Activated gamma-delta T cell treated with anti-CD3 and anti-CD28 coated beads, Interleukin-2, amount 50 U/mL, for 16 hours (primary cell): ENCODE measurements at places on chromosomes 12 and 14.

- no peak for DNase-seq
Measured at GRCh38 chr12:57765003-57765697, 1.7 kb downstream of the CYP27B1 start.

- no peak for DNase-seq
Measured at GRCh38 chr12:104567832-104568486, 111.2 kb downstream of the CHST11 start.

GRCh38 chr12:27555925-27556778, 32.1 kb downstream of the PPFIBP1 start:
- no peak for DNase-seq

DNA sequence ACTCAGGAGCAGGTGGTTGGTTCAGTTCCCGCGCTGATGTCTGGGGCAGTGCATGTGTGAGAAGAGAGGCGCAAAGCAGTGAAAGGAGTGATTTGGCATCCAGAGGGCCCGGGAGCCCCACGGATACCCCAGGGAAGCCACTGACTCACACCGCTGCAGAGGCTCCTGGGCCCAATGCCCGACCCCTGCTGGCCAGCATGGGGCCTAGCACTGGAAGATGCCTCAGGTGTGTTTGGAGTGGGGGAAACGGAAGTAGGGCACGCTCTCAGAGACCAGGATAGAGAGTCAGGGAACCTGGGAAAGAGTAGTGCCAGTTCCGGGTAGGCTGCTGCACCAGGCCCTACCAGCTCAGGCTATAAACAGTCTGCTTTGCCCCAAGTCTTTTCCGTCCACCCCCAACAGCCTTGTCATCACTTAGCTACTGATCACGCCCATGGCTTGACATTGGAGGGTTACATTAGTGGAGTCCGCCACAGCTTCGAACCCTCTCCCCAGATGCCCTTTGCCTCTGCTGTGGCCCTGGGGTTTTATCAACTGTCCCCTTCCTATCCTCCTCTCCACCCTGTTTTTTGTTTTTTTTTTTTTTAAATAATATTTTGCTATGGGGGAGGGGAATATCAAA, 9.5 kb upstream of the CSAD start:
- no peak for DNase-seq

GRCh38 chr12:55830601-55831446, 1.4 kb upstream of the DNAJC14 start:
- peak; percentile 24 for DNase-seq

DNA sequence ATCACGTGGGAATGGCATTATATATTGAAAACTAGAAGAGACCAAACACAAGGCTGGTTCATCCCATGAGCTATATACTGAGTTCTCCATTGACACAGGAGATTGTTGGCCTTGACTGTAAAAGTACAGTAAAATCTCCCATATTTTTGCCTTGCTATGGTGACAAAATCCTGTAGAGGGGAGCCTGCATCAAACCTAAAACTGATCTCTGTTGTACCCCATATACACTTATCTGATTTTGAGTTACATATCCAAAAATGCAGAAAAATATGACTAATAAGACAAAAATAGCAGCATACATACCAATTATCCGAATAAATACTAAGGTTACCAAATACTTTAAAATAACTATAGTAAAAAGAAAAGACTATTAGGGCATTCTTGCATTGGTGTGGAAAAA, 60.4 kb downstream of the TMTC3 start:
- DNase-seq = no peak

GRCh38 chr12:78260976-78261375, 430.3 kb downstream of the NAV3 start:
- DNase-seq = no peak

GRCh38 chr12:12024911-12025682, 45.6 kb upstream of the BCL2L14 start:
- DNase-seq = no peak

DNA sequence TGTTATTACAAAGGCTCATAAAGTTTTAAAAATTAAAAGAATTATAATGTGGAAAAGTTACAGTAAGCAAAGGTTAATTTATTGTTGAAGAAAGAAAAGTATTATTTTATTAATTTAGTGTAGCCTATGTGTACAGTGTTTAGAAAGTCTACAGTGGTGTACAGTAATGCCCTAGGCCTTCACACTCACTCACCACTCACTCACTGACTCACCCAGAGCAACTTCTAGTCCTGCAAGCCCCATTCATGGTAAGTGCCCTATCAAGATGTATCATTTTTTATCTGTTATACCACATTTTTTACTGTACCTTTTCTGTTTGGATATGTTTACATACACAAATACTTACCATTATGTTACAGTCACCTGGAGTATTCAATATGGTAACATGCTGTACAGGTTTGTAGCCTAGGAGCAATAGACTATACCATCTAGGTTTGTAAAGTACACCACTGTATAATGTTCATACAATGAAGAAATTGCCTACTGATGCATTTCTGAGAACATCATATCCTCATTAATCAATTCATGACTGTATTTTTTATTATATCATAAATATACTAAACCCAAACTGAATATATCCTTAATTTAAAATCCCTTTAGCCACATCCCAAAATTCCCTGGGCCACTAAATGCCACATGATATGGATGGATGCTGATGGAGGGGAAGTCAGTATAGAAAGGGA, 43.6 kb upstream of the NID2 start:
- DNase-seq = no peak

GRCh38 chr14:24613747-24614146, 4.3 kb upstream of the GZMH start:
- DNase-seq = no peak

GRCh38 chr12:44225149-44225510, 389.2 kb downstream of the TMEM117 start:
- DNase-seq = no peak

DNA sequence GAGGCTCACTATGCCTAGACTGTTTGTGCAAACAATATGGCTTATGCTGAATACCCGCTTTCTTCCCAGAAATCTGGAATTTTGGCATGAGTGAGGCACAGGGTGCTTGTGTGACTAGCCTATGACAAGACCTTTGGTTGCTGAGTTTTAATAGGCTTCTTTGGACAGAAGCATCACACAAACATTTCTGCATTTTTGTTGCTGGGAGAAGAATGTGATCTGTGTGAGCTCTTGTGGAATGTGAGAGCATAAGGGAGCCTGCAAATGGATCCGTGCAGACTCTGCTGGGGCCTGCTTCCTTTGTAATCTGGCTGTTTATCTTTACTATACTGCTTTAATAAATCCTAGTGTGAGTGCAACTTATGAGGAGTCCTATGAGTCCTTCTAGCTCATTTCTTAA, 83.0 kb upstream of the ZDHHC17 start:
- DNase-seq = no peak

GRCh38 chr14:61478971-61479473, 157.6 kb downstream of the PRKCH start:
- DNase-seq = no peak

DNA sequence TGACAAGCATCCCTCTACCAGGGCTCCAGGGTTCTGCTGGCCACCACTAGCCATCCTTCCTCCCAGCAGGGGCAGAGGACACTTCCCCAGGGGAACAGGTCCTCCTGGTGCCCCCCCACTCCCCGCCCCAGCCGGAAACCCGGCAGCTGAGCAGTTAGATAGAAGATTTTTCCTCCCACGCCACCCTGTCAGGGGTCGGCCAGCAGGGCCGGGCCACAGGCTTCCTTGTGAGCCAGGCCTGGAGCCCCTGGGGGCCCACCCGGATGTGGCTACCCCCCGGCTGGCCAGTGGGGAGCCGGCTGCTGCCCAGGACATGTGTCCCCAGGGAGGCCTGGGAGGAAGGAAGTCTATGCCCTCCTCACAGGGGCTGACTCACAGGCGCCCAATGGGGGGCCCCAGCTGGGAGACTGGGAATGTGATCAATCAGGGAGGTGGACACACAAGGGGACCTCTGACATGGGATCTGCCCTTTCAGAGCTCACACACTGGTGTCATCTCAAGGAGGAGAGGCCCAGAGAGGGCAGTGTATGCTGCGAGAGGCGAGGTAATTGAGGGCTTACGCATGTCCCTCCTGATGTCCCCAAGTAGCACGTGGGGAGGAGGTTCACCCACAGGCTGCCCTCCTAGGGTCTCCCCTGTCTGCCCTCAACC, 4.2 kb downstream of the SH2B3 start:
- DNase-seq = no peak

GRCh38 chr12:110179291-110179690, 55.1 kb downstream of the IFT81 start:
- no peak for DNase-seq

- DNase-seq = no peak
Measured at GRCh38 chr14:92768795-92769194, 20.4 kb upstream of the LGMN start.

- no peak for DNase-seq
Measured at GRCh38 chr14:101875727-101876554, 88.4 kb upstream of the DYNC1H1 start.

DNA sequence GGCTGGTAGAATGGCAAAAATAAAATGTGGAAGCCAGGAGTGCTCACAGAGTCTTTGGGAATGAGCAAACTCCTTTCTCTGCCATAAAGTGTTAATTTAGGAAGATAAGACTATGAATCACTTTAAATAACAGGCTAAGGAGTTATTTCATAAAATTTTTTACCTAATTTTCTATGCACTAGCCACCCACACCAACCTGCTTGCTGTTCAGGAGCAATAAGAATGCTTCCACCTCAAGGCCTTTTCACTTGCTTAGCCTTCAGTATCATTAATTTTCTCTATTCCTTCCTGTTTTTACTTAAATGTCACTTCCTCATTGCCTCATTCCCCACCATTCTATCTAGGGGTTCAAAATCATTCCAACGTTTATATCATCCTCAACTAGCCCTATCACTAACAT, 326.8 kb downstream of the CCER1 start:
- DNase-seq = no peak

DNA sequence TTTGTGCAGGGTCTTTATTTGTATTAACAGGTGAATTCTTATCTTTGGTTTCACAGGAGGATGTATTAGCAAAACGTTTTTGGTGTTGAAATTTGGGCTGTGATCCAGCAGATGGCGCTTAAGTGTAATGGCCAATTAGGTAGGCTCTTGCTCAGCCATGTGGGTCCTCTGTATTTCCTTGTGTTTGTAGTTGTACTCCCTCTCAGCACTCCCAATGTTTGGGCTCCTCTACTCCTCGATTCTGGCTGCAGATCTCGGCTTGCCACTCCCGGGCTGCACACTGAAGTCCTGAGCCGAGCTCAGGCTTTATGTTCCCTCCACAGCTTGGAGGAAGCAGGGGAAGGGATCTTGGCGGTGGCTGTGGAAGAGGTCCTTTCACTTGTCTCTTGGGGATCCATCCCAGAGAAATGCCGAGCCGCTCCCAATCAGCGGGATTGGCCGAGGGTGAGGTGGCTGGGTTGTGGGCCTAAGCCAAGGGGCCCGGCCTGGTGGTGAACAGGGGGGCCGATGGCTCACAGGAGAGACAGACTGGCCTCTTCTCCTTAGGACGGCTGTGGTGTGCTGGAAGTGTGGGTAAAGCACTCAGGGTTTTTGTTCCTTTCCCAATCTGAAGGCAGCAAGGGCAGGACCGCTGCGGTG, 133.7 kb downstream of the AEBP2 start:
- DNase-seq = no peak

DNA sequence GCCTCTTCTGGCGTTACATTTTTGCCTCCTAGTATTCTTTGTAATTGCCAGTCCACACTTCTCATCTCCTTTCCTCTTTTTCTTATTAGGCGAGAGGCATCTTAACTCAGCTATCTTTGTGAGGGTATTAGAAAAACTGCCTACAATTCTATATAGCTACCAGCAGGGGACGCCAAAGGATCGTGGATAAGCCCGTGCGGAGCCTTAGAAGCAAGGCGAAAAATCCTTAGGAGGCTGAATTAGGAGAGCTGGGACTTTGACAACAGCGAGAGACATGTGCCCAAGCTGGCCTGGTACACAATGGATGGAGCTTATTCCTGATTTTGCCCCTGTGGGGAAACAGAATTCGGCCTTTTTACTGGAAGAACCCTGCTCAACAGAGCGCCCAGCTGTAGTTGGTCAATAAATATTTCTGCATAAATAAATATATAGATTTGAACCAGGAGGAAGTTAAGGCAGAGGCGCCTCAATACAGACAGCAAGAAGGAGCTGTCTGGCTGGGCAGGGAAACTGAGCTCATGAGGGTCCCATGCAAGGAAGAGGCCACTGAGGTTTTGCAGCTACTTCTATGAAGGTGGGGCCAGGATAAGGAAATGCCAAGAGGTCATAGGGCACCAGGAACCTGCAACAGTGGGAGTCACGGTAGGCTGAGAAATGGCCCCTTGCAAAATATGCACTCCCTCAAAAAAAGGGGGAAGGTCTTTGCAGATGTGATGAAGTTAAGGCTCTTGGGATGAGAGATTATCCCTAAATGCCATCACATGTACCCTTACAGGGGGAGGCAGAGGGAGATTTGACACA, 14.6 kb upstream of the RBM19 start:
- no peak for DNase-seq

DNA sequence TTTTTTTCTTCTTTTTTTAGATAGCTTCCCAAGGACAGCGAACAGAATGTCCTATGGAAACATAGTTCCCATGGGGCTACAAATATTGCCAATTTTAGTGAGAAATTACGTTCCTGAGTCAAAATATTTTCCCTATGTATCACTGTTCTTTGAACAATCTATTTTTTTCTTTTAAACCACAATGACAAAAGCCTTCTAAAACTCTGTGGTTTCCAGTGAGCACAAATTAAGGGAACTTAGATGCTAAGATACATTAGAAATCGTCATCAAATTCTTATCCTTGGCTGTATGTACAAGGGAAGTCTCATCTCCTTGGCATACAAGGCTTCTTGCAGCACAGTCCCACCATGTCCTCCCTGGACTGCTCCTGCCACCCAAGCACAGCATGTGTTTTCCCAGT, 17.9 kb downstream of the CPM start:
- DNase-seq = no peak

DNA sequence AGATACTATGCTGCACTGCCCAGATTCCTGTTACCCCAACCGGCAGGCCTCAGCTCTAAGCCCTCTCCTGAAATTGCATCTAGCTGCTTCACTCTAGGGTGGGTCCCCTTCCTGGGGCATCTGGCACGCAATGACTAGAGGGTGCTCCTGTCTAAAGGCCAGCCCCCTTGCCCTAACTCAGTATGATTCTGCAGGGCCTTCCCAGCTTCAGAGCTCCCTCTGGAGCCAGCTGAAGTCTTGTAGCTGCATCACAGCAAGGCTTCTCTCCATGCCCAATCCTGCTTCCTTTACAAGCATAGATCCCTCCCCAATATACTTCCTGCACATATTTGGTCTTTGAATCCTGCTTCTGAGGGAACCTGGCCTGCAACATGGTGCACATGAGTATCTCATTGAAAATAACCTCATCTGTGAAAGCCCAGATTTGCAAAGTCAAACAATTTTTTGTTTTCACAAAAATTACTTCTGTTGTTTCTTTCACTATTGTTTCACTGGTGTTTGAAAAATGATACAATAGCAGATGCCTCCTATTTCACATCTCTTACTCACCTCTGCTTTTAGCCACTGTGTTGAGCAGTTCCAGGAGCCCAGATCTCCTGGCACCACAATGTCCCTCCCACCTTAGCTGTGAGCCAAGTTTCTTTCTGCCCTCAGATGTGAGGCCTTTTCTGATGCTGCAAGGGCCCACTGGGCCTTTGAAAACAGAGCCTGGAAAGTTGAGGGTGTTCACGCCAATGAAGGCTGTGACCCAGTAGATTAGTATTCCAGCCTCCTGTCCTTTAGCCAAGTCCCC, 169.5 kb upstream of the EGLN3 start:
- no peak for DNase-seq
